ENCODE measurements at places on chromosomes 7 and 10.

DNA sequence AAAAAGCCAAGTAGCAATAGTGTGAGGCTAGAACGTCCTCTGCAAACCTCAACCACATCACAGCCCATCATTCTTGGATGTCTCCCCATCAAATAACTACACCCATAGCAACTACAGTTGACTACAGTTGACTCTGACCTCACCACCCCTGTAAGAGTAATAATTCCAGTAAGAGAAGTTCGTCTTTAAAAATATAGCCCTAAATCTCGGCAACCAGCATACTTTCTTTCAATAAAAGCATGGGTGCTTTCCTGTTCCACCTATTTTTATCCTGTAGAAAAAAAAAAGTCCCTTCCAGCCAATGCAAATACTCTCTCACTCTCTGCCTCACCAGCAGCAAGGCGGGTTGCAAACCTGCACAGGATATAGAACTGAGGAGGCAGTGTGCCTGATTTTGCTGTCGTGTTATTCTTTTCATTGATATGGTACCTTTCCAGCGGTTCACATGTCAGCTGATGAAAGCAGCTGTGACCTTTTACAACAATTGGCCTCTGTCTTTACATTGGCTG lies 187.5 kb upstream of the NFE2L3 start:
- no peak for DNase-seq

DNA sequence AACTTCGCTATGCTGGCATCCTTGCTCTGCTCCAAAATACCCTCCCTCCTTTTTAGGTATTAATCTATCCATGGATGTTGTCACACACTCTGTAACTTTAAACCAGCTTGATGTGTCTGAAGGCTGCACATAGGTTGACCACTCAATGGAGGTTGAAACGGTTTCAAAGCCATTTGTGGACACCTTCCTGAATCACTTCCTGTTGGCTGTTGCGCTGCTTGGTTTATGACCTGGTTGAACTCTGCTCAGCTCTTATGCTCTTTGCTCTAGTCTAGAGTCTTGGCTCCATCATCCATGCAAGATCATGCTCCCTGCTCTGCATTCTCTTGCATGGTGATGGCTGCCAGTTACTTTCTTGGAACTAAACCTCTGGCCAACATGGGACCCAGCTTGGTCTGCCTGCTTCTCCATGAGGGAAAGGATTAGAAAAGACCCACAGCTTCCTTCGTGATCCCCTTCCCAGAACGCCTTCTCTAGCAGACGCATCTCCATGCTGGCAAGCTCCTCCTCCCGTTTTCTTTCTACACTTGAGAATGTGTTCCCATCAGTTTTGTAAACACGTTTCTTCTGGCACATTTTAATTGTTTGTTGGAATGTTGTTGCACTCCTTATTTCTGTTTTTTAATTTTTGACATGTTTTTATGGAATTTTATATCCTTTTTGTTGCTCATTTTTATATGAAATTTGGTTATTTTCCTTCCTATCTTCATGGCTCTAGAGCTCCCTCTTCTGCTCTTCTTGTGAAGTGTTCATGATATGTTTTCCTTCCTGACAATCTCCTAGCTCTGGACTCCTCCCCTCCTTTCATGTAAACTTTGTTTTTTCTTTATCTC lies 149.8 kb downstream of the XPNPEP1 start:
- DNase-seq: no peak

GRCh38 chr10:24009115-24009514 lies 199.8 kb upstream of the KIAA1217 start:
- no peak for DNase-seq

- no peak for DNase-seq
Measured at GRCh38 chr10:68796605-68797004, 30.7 kb upstream of the STOX1 start.

GRCh38 chr7:36796850-36797536 lies 72.7 kb upstream of the AOAH start:
- DNase-seq: no peak

- no peak for DNase-seq
Measured at GRCh38 chr10:25888627-25889026, 45.4 kb upstream of the MYO3A start.

DNA sequence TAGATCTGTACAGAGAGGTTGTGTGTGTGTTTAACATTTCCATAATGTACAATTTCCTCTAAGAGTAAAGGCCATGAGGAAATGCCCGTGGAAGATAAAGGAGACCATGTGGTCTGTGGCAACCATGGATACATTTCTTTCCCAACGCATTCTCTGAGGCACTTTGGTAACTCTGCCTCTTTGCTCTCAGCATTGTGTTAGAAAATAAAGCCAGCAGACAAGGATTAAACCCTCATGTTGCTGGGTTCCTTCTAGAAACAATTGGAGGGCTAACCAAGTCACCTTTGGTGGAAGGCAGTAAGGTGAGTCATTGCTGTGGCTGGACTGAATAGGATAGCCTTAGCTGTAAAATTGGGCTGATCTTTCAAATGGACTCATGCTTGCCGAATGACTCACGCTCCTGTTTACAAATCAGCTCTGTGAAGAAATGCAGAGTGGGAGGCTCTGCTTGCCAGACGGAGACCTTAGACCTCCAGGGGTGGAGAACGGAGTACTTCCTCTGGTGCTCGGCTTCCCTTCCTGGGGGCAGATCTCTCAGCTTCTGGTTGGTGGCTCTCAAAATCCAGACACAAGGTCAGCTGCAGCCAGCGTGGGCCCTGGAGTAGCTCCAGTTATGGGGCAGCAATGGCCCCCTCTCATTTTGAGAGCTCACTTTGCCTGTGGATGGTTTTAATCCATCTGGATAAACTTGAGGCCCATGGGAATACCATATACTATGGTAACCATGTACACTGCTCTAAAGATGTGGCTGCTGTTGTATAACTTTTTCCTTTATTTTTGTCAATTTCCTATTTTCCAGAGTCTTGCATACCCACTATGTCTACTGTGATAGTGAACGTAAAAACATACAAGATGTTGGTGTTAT lies 137.3 kb downstream of the TCF7L2 start:
- DNase-seq: no peak
